ENCODE measurements at places on chromosomes 12 and 14.

DNA sequence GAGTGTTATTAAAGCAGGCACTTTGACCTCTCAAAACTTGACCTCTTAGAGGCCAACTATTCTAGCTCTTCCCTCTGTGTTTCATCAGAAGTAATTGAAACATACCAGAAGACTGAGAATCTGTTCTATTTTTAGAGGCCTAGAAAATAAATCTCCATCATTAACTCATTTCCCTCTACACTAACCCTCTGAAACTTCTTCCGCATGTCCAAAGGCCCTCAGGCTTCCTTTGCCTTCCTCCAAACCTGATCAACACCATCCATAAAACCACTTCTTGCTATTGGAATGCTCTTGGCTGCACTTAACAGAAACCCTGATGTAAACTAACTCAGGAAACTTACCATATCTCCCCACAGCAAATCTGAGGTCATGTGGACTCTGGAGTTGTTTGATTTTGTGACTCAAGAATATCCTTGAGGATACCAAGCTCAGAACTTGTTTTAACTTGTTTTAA is 196.4 kb downstream of the RPAP3 start:
- DNase-seq, result no peak

GRCh38 chr14:101235335-101236103 is 325.8 kb upstream of the DIO3 start:
- DNase-seq, result no peak

- DNase-seq, result no peak
Observed at GRCh38 chr12:93938317-93938716, 210.1 kb upstream of the PLXNC1 start.

- DNase-seq, result no peak
Observed at GRCh38 chr14:33435911-33436689, 497.4 kb downstream of the NPAS3 start.

- DNase-seq, result no peak
Observed at GRCh38 chr12:712172-712863, 40.1 kb upstream of the WNK1 start.

DNA sequence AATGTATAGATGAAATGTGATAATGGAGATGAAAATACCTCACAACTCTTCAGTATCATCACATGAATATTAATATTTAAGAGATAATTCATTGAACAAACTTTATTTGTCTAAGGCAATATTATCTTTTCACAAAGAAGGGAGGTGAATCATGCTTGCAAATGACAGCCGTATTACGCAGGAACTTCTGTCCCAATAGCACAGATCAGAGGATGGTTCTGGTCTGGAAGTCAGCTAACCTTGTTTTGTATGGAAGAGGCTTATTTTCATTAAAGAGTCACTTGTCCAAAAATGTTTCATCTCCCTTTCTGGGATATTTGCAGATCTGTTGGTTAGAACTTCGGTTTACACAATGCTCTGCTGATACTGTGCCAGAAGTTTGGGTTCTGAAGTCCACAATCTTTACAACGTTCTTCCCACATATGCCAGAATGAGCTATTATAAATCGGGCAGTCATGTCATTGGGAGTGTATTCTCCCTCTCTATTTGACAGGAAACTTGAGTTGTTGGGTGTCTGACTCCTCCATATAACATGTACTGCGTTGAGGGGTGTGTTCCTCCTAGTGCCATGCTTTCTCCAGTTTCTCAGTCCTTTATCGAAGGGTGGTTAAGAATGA is 29.8 kb downstream of the YY1 start:
- no peak for DNase-seq

- no peak for DNase-seq
Observed at GRCh38 chr12:65533177-65533883, 254.8 kb downstream of the MSRB3 start.

DNA sequence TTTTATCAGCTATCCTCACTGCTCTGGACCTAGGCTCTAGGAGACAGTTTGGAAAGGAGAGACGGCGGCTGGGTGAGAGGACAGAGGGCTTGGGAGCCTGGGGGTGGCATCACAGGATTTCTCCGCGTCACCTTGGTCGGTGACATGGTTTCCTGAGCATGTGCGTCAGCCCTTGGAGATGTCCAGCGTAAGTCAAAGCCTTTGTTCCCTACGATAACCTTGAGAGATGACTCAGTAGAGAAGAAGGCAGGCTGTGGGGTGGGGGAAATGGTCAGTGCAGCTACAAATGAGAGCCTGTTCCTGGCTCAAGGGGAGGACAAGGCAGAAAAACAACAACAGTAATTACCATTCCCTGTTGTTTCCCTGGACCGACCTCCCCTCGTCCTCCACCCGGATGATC is 90.2 kb upstream of the TBX3 start:
- DNase-seq, result no peak

GRCh38 chr12:41663598-41664265 is 475.6 kb downstream of the PDZRN4 start:
- no peak for DNase-seq

GRCh38 chr12:5395443-5396271 is 36.3 kb upstream of the NTF3 start:
- no peak for DNase-seq

- no peak for DNase-seq
Observed at GRCh38 chr14:33110737-33111443, 172.2 kb downstream of the NPAS3 start.

GRCh38 chr12:18919871-18920511 is 182.1 kb downstream of the CAPZA3 start:
- no peak for DNase-seq

GRCh38 chr14:56004323-56004722 is 113.9 kb upstream of the PELI2 start:
- no peak for DNase-seq

DNA sequence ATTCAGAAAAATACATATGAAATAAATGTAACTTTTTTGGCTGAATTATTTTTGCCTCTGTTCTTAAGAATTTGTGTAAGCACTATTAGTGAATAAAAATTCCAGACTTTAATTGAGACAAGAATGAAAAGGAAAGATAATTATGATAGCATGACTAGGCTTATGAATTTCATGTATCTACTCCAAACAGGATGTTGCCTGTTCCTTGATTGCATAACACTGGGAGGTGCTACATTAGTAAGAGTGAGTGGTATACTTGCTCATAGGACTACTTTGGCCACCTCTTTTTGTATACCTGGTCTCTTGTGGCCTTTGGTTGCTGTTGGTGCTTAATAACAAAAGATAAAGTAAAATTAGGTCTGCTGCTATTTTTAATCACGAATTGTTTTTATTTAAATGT is 112.8 kb downstream of the NAV3 start:
- DNase-seq, result no peak

DNA sequence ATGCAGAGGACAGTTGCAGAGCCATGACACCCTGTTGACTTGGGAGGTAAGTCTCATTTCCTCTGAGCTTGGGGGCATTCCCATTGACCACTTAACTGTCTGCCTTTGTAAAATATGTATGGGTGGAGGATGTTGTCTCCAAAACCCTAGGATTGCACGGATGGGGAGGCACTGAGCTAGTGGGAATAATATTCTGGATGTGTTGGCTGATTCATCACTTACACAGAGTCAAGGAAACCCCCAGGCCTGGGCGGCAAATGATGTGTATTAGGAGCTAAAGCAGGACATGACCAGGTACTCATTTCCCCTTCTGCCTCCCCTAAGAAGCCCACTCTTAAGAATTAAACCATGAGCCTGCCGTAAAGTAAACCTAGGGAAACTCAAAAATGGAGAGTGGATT is 319.4 kb downstream of the VRK1 start:
- no peak for DNase-seq

DNA sequence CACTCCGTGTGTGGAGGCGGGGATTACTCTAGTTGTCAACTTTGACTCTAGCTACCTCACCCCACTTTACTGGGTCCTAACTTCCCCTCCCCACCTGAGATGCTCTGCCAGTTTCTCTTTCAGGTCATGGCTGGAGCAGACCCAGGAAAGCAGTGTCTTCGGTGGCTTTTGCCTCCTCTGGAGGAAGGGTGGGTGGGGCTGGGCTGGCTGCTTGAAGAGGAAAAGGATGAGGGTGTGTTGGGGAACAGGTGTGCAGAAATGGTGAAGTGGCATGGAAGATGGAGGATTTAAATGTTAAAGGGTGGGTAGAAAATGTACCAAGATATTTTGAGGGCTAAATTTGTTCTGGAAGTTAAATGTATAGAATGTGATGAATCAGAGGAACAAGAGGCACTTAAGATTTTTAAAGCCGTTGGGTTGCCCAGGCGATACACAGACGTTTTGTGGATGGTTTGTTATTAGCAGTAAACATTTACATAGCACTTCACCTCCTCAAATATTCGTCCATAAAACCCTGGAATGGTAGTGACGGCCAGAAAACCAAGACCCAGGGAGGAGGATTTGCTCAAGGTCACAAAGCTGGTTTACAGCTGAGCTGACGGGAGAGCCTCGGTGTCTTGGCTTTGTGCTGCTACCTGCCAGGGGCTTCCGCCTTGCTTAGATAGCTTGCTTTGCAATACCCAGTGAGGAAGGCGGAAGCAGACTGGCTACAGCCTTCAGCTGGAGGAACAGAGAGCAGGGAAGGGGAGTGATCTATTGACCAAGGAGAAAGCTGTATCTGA is 72.2 kb upstream of the PRMT8 start:
- no peak for DNase-seq

DNA sequence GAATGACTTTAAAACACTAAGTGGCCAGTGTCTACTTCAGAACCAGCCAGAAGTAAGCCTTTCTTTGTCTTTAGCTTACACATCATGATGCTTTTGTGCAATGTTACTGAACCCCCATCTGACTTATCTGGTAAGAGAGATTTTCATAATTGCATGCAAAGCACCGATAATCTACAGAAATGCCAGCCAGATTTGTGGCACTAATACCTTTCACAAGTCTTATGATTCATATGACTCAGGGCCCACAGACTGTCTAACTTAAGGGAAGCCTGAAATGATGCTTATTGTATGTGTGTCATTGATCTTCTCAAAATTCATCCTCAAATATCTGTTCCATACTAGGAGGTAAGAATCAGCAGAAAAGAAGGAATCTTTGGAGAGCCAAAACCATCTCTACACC is 18.0 kb downstream of the IGF1 start:
- DNase-seq, result no peak

GRCh38 chr12:50166799-50167048 is 445 bp downstream of the CERS5 start:
- DNase-seq, result no peak

DNA sequence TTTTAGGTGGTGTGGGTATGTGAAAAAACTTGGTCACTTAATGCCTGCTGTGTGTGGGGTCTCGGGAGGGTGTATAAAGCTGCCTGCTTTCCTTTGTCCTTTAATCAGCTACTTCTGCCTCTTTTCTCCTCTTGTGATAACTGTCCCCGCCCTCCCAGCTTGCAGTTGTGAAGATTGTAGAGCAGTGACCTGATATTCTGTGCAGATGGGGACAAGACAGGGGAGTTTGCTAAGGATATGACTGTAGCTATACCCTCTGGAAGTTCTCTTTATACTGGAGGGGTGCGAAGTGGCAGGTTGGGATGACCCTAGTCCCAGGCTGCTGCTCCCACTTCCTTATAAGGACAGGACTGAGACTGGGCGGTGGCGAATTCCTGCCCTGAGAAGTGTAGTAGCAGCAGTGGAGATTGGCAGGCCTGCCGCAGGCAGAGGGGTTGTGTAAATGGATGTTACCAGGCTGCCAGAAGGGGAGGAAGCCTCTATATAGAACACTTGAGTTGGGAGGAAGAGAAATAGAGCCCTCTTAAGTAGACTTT is 835 bp downstream of the MYL6 start:
- DNase-seq, result no peak

DNA sequence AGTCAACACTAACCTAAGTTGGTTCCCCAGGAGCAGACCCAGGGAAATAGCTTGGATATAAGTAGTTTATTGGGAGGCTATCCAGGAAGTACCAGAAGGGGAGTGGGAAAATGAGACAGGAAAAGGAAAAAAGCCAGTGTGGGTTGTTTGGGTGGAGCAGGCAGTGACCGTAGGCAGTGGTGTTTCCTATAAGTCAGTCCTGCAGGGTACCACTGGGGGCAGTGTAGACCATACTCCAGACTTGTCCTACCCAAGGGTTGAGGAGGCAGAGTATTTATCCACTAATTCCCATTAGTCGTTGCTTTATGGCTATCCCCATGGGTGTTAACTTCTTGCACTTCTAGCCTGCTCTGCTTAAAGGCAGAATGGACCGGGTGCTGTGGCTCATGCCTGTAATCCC is 6.4 kb upstream of the CCDC60 start:
- DNase-seq, result peak; percentile 9

GRCh38 chr12:121530600-121531355 is 50.0 kb downstream of the KDM2B start:
- peak; percentile 58 for DNase-seq

GRCh38 chr14:104803912-104804410 is 3.1 kb downstream of the ZBTB42 start:
- no peak for DNase-seq

GRCh38 chr14:93903342-93904184 is 23.6 kb upstream of the FAM181A start:
- DNase-seq, result no peak

GRCh38 chr12:104272938-104273337 is 30.6 kb upstream of the EID3 start:
- no peak for DNase-seq

- no peak for DNase-seq
Observed at GRCh38 chr12:108240027-108240785, 98.9 kb downstream of the CMKLR1 start.

DNA sequence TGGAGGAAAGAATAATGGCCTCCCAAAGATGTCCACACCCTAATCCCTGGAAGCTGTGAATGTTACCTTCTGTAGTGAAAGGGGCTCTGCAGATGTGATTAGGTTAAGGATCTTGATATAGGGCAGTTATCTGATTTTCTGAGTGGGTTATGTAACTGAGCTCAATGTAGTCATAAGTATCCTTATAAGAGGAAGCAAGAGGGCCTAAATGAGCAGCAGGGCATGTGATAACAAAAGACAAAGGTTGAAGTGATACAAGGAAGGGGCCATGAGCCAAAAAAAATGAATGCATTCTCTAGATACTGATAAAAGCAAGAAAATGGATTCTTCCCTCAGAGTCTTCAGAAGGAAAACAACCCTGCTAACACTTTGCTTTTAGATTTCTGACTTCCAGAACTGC is 78.8 kb downstream of the OSBPL8 start:
- DNase-seq, result no peak

DNA sequence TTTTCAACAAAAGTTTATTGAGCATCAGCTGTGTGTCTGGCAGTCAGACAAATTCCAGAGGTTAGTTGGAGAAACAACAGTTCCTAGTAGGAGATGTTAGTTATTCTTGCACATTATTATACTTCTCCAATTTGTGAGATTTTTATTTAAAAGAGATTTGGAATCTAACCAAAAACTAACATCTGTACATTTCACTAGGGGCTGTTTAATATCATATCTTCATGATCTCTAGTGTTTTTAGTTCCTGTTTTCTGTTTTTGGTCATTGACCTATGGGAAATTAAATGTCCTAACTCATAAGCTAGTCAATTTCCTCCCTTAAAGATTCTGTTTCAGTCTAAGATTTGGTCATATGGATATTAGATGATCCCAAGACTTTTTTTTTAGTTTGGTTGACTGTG is 34.1 kb upstream of the KLHDC2 start:
- DNase-seq, result no peak

- no peak for DNase-seq
Observed at GRCh38 chr12:104699489-104700190, 242.9 kb downstream of the CHST11 start.

Data from GM12892 (cell line).